ENCODE measurements at places on chromosomes 4 and X.
A peak's percentile ranks its signal among the peaks of the same experiment; 100 is the strongest.

DNA sequence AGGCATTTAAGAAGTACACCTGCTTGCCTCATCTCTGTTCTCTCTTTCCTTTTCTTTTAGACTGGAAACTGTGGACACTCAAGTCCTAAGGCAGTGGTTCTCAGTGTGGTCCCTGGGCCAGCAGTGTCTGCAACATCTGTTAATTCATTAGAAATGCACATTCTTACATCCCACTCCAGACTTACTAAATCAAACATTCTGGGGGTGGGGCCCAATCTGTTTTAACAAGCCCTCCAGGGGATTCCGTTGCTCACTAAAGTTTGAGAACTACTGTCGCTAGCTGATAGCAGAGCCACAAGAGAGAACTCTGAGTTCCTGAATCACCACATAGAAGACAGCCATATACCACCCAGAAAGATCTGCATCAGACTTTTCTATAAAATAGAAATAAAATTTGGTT is 430.6 kb downstream of the BCOR start:
- no peak for DNase-seq

DNA sequence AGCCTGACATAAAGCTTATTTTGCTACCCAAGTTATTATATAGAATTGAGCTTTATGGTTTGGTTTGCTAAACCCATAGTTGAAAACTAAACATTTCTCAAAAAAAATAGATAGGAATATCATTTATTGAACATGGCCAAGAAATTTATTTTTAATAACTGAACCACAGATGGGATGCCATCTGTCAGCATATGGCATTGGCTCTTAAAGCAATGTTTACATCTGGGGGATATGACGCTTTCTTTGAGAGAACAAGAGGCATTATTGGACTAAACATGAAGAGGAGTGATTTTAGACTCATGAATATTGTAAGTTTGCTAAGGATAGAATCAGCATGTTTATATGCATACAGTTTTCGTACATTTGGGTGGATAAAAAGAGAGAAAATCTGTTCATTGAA is 132.6 kb upstream of the SLIT2 start:
- DNase-seq, result no peak

DNA sequence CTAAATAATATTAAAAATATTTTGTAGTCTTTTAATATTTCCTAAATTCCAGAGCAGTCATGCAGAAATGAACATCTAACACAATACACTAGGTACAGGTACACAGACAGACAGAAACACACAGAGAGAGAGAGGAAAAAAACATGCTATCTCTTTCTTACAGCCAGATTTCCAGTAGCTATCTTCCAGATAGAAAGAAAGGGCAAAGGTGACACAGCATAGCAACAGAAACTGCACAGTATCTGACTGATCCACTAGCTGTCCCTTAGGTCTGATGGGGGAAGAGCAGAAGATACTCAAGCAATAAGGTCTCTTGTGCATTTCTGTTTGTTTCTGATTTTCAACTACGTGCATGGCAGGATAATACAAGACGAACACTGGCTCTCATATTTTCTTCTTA is 7.8 kb downstream of the FBXW7 start:
- DNase-seq, result no peak

DNA sequence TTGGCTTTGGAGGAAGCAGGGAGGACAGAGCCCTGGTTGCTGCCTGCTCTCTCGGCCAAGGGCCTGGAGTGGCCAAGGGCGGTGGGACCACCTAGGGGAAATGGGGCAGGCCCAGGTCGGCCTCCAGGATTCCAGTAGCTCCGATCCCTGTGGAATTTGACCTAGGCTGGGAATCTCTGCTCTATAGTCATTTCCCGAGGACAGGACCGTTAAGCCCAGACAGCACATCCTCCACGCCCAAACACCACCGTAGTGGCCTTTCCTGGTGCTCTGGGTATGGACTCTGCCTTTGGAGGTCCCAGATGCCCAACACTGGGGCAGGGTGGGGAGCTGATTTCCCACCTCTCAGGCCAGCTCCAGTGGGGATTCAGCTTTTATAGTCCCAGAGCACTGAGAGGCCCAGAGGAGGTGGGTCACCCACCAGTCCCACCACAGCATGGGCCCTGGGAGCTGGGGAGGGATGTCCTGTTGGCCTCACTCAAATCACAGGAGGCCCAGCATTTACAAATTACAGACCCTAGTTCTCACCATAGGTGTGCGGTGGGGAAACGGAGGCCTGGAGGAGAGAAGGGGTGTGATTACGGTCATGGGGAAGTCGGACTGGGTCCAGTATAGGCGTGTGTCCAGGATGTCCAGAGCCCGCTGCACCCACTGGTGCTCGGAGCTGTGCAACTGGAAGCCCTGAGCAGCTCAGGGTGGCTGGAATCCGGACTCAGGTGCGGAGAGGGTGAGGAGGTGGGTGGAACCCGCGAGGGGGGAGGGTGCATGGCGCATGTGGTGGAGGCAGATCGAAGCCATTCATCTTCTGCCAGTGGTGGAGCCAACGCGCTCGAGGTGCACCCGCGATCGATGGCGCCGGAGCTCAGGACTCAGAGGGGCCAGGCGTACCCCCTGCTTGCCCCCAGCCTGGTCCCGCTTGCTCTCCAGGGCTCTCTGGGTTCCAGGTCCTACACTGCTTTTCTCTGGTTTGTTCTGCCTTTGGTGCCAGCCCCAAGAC is 7.7 kb downstream of the HMX1 start:
- DNase-seq, result no peak

DNA sequence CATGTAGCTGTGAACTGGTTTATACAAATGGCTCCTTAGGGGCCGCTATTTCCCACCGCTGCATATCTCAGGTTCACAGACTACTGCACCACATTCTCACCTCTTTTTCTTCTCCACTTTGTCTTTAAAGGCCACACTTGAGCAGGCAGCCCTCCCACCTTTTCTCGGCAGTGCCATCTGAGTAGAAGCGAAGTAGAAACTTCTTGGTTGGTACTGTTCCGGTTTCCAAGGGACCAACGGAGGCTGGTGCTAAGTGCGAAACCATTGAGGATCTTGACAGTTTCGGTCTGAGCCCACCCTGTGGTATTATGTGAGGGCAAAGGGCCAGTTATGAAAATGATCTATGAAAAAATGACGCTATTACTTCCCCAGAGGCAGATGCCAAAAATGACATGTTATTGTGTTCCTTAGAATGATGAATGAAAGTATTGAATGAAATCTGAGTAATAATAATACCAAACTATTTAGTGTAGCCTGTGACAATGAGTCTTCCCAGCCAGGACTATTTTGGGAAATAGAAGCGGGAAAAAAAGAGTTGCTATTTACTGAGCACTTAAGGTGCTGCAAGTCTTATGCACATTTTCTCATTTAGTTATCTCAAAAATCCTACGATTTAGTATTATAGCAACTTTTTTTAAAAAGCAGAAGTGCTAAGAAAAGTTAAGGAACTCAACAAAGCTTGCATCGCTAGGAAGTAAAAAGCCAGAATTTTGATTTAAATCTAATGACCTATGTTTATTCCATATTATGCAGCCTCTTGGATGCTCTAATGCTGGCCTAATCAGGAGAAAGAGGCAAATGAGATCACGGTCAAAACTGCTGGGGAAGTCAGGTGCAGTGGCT is 29.6 kb upstream of the CHRNA9 start:
- peak; percentile 43 for DNase-seq

DNA sequence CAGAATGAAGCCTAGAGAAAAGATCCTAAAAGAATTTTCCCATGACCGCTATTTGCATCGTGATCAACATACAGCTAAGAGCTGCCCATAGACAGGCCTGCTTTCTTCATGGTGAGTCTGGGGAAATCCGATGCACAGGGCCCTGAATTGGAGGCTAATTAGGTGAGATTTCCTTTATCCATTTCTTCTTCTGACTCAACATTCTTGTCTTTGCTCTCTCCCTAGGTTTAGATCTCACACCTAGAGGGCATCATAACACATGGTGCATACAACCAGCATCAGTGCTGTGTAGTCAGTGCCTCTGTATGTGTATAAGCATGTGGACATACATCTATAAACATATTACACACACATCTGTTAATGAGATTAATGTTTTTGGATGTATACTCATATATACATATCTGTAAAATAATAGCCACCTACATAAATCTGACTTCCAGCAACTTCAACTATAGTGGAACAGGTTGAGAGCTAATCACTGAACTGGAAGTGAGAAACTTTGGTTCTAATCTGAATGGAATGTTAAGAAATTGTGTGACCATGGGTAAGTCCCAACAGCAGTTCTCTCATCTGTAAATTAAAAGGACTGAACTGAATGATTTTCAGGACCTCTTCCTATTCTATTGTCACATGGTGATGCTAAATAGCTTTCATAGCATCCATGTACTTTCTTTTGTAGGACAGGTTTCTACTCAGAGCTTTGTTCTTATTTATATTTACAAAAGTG is 17.5 kb downstream of the GATB start:
- no peak for DNase-seq

DNA sequence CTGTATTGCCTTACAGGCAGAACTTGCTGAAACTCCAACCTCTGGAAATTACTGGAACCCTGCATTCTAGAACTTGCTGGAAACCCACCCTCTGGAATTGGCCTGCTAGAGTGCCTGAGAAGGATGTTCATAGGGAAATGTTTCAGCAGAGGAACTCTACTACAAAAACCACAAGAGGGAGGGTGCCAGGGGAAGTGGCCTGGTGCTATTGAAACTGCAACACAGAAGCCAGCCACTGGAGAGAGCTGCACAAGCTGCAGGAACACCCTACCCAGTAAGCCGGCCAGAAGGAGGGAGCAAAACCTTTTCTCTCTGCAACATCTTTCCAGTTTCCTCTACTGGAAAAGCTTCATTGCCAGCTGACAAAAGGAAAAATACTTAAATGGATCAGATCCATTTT is 2.5 kb upstream of the BRWD3 start:
- DNase-seq, result peak; percentile 19

- no peak for DNase-seq
These were observed 4.4 kb upstream of the PRDX4 start for GRCh38 chrX:23662853-23663252.

DNA sequence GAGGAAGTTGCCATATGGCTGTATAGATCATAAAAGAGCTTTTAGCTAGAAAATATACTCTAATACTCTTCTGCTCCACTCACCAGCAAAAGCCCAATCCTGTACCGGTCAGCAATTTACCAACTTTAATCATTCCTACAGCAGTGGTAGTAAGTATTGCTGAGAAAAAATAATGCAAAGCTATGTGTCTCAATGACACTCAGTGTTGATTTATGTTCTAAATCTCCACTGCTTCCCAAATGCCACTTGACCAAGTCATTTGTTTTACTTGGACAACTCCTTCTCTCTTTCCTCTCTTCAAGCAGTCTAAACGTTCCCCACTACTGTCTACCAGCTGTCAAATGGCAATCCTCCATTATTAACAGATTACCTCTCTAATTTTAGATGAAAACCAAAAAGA is 201.8 kb upstream of the GK2 start:
- DNase-seq, result no peak

- DNase-seq, result no peak
These were observed 6.3 kb upstream of the USP53 start for GRCh38 chr4:119206178-119206577.

DNA sequence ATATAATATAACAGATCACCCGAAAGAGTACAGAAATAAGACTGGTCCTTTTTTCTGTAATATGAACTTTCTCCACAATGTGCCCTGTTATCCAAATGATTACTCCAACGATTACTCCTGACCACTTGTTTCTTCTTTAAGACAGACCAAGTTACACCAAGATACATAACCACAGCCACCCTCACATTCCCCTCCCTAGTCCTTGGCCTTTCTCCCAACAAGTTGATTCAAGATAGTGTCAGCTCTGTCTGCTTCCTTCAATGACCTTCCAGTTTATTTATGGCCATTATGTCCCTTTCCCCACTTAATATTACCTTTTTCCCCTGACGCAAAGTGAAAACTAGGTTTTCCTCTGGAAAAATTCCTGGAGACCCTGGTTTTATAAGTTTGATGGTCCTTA is 397.2 kb downstream of the FAM47B start:
- DNase-seq, result no peak

DNA sequence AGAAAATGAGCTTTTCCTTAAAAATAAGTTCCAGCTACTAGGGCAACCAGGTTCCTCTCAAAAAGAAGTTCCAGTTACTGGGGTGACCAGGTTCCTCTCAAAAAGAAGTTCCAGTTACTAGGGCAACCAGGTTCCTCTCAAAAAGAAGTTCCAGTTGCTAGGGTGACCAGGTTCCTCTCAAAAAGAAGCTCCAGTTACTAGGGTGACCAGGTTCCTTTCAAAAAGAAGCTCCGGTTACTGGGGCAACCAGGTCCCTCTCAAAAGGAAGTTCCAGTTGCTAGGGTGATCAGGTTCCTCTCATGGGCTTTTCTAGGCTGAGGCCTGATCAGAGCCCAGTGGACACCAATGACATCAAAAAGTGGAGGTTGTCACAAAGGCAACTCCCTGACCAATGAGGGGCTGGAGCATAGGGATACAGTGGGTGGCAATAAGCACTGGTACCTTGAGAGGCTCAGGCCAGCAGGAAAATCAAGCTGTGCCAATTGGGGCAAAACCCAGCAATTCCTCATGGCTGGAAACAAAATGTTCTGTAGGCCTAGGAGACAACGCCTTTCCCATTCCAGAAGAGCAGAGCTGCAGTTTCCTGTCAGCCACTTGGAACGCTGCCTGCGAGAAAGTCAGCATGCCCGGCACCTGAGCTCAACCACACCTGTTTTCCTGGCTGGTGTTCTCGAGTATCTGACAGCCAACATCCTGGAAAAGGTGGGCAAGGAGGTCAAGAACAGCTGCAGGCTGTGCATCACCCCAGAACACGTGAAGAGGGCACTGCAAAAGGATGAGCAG is 12.3 kb upstream of the SYTL5 start:
- no peak for DNase-seq

- DNase-seq, result no peak
These were observed 30.2 kb downstream of the RBBP7 start for GRCh38 chrX:16839852-16840460.

DNA sequence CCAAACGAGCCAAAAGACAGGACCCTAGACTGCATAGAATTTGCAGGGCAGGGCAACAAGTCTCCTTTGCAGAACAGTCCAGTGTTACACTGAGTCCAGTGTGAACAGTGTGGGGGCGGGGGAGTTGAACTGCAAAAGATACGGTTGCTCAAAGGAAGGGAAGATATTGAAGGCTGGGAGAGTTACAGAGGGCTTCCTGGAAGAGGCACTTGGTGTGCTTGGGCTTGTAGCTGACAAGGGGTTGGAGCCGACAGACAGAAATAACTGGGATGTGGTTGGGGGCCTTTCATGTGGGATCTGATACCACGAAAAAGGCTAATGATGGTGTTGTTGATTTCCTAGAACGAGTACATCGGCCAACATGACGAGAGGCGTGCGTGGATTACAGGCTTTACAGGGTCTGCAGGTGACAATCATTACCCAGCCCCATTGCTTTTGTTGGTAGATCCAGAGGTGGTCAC is 6.1 kb downstream of the XPNPEP2 start:
- DNase-seq, result no peak

- no peak for DNase-seq
These were observed 361.4 kb downstream of the CBLL2 start for GRCh38 chrX:22634083-22634482.

All from stimulated activated CD4-positive, alpha-beta T cell treated with anti-CD3 and anti-CD28 coated beads, Interleukin-4, amount 100 ng/mL, for 1 hour (primary cell).